ENCODE measurements at places on chromosomes 4 and X. TPM values are rescaled to one million over a fixed set of nuclear protein-coding genes. Genes with fewer than 3 reads are reported as not detected.

The DCAF12L2 gene
- total RNA-seq = not detected

The RWDD4 gene
- 32.3 TPM for total RNA-seq

The SLITRK4 gene
- total RNA-seq = 3.8 TPM

The NCAPG gene
- total RNA-seq = 42.6 TPM

The CSN1S1 gene
- total RNA-seq = not detected

The CCDC160 gene
- 0.27 TPM for total RNA-seq

The MECP2 gene
- 24.9 TPM for total RNA-seq

The HUWE1 gene
- total RNA-seq = 72.9 TPM

The ADGRL3 gene
- total RNA-seq = not detected

The MAGEA12 gene
- total RNA-seq = 5.5 TPM

The BEX1 gene
- total RNA-seq = 53.5 TPM

The MGAT4D gene
- total RNA-seq = not detected

The SOWAHB gene
- total RNA-seq = 0.04 TPM

The CENPVL3 gene
- total RNA-seq = 0.27 TPM

The FOXR2 gene
- total RNA-seq = 8.1 TPM

The FAM184B gene
- total RNA-seq = not detected

The MAOB gene
- total RNA-seq = not detected

The F9 gene
- not detected for total RNA-seq

All from H4 (cell line).